Adipocyte (in vitro differentiated cells): ENCODE measurements at places on chromosomes 4 and X.
A peak's percentile ranks its signal among the peaks of the same experiment; 100 is the strongest.

- DNase-seq, result no peak
Measured at GRCh38 chrX:113634565-113634964, 793.9 kb upstream of the AMOT start.

GRCh38 chrX:42934020-42934726, 156.2 kb upstream of the PPP1R2C start:
- no peak for DNase-seq

DNA sequence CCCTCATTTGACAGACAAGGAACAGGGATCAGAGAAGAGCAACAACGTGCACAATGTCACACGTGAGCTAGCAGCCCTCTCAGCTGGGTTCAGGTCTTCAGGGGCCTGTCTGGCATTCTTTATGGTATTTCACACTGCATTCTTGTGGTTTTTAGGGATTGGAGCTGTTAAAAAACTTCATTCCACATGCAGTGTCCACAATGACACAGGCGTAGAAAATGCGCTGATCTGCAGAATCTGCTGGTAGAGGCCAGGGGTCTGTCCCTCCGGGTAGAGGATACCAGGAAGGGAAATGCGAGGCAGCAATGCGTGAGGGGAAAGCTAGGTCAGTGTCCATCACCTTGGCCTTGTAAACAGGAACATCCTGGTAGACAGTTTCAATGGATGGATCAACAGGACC, 36.6 kb downstream of the MAP7D3 start:
- peak; percentile 69 for DNase-seq

GRCh38 chr4:188196134-188196735, 57.0 kb downstream of the TRIML1 start:
- DNase-seq, result no peak

- DNase-seq, result no peak
Measured at GRCh38 chr4:15811703-15812337, 33.7 kb downstream of the CD38 start.

- peak; percentile 70 for DNase-seq
Measured at GRCh38 chr4:128393101-128393704, 105.6 kb upstream of the PGRMC2 start.

- peak; percentile 14 for DNase-seq
Measured at GRCh38 chrX:102042372-102043325, 82.8 kb upstream of the TCEAL2 start.

- DNase-seq, result no peak
Measured at GRCh38 chr4:84145176-84145575, 353.9 kb downstream of the NKX6-1 start.

GRCh38 chr4:41692717-41693345, 55.7 kb downstream of the PHOX2B start:
- DNase-seq, result peak; percentile 83

DNA sequence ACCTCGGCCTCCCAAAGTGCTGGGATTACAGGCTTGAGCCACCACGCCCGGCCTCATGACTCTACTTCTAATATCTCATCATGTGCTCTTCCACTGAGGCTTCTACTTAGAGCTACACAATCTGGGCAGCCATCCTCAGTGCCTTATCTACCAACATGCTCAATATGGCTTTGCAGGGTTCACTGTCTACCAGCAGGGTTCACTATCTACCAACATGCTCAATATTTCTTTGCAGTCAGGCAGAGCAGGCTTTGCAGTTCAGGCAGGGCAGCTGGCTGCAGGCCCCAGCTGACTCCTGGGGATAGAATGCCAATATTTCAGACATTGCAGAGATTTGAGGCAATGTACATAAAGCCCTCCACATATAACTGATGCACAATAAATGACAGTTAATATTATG, 47.5 kb downstream of the PKD2 start:
- DNase-seq, result peak; percentile 50

DNA sequence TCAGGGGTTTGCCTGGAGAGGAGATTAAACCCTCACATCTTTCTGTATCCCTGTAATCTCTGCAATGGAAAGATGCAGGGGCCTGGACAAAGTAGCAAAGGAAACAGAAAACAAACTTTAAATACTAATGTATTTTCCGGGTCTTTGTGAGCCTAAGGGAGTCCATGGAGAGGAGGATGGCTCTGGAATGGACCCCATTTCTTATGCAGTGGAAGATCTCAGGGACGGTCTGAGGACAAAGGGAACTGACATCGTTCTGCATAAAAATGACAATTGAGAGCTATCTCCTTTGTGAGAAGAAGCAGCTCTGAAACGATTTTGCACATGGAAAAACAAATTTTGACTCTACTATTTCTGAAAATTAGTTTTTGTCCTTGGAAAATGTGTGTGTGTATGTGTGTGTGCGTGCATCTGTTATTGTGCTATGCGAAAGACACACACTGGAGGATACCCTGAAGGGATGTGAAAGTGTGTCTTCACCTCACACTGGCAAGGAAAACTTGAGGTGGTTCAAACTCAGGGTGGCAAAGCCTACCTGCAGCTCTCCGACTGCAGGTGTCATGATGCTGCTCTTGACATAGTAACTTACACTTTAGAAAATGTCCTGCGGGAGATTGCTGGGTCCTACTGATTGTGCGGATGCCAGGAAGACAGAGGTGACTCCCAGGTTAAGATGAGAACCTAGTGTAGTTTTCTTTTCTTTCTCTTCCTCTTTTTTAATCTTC, 126.4 kb upstream of the JADE1 start:
- no peak for DNase-seq

DNA sequence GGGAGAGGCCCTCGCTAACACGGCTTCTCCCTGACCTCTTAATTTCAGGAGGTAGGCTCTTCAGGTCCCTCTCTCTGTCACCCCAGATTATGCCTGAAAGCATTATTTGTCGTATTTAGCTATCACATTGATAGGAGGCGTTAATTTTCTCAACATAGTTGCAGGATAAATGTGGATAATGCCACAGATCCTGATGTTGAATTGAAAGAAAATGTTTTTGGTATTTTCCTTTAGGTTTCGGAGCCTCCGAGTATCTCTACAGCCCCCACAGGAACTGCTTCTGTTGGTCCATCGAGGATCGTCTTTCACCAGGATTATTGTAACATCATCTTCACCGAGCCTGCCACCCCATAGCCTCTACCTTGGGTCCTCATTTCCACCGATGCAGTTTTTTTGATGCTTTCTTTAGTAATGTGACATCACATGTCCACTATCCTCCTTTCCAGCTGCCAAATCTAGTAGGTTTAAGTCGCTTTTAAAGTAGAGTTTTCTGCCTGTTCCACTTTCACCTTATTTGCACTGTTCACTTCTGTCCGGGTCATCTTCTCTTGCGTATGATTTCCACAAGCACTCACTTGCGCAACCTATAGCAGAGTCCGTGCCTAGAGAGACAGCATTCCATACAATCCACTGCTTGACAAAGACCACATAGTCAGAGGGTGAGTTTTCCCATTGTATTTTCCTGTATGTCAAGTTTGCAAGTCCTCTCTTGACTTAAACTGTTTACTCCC, 665 bp downstream of the TIGD2 start:
- peak; percentile 94 for DNase-seq

DNA sequence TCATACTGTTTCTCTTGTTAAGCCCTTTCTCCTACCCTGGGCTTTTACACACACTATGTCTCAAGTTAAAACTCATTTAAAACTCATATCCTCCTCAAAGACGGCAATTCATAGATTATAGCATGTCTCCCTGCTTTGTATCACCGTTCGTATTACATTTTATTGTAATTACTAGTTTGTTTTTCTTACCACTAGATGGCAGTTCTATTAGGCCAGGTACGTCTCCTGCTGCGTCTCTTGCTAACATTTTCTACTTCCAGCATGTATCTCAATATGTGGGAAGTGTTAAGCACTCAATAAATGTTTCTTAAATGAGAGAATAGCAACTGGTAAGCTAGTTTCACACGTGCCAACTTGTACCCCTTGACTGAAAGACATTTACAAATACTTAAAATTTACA, 450.3 kb upstream of the PCDH7 start:
- DNase-seq, result no peak

GRCh38 chrX:94454606-94455005, 780.6 kb downstream of the FAM133A start:
- no peak for DNase-seq

- DNase-seq, result no peak
Measured at GRCh38 chrX:97860226-97860625, 976.5 kb downstream of the RPA4 start.

DNA sequence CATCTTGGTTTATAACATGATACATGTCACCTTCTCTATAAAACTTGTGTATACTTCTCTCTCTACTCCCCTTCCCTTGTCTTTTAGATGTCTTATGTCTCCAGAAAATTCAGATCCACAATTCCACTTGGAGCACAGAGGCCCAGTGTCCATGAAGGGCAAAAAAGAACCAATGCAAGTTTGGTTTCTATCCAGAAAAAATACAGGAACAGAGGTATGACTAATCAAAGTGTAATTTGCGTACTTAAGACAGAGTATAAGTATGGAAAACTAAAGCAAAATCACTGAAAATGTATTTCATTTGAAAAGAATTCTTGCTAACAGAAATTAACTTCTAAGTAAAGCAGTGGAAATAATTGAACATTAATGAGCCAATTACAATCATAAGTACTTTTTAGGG, 46.2 kb downstream of the GUCY1B1 start:
- DNase-seq, result peak; percentile 59

- no peak for DNase-seq
Measured at GRCh38 chr4:136457004-136457403, 1075.3 kb downstream of the PCDH18 start.

DNA sequence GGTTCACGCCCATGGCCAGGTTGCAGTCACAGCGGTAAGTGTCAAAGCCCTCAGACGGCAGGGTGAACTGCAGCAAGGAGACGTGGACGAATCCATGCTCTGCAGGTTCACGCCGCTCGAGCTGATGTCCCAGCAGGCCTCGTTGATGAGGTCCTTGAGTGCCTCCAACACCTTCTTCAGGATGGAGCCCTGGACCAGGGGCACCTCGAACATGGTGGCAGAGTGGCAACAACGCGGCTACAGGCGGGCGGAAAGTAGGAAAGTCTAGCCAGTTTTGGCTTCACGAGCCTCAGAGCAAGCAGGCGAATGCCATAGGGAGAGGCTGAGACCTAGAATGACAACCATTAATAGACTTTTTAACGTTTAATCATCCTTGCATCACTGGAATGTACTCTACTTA, 485.9 kb downstream of the ZNF674 start:
- DNase-seq, result no peak

DNA sequence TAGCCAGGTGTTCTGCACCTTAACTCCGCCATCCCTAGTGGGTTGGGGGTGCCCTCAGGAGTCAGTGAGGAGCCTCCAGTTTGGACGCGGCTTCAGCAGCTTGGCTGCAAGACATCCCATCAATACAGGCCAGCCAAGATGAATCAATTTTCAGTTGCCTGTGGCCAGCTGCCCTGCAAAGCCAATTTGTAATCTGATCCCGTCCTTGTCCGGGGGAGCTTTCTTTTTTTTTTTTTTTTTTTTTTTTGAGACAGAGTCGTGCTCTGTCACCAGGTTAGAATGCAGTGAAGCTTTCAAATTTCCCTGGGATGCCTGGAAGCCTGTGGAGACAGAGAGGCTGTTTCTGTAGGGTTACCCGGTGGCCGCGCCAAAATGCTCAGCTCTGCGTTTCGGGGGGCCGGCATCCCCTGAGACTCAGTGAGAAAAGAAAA, 192.5 kb downstream of the ASMT start:
- peak; percentile 35 for DNase-seq

- no peak for DNase-seq
Measured at GRCh38 chrX:124343016-124343415, 3.3 kb upstream of the SH2D1A start.

DNA sequence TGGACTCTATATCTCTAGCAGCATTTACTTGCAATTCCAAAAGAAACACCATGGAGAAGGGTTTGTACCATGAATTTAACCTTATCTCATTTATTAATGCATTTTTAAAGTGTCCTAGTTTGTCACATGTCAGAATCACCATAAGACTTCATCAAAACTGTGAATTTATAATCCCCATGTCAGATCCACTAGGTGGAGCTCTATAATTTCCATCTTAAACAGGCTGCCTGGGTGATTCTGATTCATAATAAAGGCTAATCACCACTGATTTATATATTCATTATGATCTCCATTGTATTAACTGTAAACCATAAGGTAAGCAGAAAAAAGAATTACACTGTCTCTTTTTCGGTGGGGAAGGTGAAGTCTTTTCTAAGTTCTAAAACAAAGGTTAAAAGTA, 4.0 kb downstream of the TCEAL2 start:
- peak; percentile 35 for DNase-seq

GRCh38 chr4:76620723-76621468, 185.9 kb downstream of the SHROOM3 start:
- DNase-seq, result no peak
